RPMI8226 (cell line): ENCODE measurements at places on chromosomes 11 and 22.

DNA sequence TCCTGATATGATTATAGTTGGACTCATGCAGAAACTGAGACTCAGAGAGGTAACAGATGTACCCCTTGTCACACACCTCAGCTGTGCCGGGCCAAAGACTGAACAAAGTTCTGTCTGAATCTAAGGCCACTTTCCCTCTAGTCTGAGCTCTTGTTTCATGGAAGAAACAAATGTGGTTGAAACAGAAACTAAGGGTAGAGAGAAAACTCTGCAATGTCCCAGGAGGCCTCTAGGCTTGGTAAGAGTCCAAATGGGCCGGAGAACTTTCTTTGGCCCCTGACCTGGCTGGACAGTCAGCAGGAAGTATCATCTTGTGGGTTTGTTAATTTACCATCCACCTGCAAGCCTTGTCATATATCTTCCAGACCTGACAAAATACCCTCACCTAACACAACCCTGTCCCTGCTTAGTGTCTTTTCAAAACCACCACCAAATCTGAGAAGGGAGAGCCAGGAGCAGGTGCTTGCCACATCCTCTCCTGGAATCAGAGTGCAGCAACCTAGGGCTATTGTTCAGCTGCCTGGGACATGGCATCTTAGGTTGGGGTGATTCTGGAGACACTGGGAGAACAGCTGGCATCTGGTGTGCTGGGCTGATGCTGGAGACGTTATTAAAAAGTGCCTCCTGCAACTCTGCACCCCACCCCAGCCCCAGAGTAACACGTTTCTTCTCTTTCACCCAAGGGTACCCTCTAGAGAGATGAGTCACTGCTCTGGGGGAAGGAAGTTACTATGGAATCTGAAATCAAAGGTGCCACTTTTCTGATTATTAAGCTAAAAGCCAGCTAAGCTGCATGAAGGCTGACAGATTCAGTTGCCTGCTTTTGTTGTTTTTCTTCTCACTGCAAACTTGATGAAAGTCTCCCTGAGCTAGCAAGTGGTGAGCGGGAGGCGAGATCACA lies 126.3 kb upstream of the TIMP3 start:
- DNase-seq, result peak; percentile 7

DNA sequence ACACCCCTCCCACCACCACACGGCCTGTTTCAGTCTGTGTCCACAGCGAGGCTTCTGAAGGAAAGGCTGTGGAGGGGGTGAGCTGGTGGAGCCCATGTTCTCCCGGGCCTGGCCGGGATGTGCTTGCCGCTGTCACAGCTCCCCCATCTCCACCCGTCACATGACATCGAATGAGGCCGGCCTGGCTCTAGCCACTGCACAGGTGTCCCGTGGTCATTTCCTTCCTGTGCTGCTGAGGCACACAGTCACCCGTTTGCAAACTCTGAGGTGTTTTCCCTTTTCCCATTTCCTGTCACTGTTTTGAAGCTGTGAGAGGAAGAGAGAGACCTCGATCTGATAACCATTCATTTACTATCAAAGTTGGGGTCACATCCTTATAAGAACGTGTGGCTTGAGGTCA lies 55.7 kb upstream of the CLDN5 start:
- DNase-seq, result no peak

- no peak for DNase-seq
These were observed 632.3 kb downstream of the TBC1D22A start for GRCh38 chr22:47394504-47395440.

GRCh38 chr22:35514366-35514765 lies 26.3 kb upstream of the RASD2 start:
- no peak for DNase-seq
